HCT116 (cell line): ENCODE measurements at places on chromosomes 1 and 21.

DNA sequence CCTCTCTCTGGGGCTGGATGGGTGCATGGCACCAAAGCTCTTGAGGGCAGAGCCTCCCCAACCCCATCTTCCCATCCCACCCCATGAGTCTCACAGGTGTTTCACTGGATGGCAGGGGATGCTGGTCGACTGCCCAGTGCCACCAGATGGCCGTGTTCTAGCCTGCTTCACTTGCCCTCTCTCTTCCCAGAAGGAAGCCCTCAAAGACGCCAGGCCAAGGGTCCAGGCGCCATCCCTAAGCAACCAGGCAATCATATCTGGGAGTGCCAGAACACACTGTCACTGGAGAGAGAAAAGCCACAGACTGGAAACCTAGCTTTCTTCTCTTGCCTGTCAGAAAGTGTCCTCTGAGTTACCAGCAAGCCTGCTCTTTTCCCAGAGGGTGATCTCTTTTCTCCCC is 26.7 kb downstream of the PIGM start:
- no peak for DNase-seq

DNA sequence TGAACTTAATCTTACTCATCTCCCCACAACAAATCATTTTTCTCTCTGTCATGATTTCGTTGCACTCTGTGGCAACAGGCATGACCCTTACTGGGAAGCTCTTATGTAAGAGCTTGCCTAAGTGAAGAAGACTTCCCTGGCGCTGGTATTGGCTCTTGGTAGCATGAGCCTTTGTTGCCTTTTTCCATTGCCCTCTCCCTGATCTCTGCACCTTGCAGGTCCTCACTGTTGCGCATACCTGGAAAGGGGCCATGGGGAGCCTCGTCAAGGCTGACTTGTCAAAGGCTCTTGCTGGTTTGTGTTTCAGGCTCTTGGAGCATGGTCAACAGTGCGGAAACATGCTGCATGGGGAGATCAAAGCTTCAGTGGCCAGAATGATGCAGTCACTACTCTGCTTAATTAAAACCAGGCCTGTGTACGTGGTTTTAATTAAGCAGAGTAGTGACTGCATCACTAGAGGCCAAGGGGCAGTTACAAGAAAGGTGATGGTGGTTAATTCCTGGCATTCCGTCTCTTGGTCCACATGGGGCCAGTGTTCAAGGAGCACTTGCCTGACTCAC is 141.3 kb downstream of the SPATA46 start:
- DNase-seq = no peak

GRCh38 chr1:19605967-19606366 is 38.1 kb upstream of the NBL1 start:
- no peak for DNase-seq

DNA sequence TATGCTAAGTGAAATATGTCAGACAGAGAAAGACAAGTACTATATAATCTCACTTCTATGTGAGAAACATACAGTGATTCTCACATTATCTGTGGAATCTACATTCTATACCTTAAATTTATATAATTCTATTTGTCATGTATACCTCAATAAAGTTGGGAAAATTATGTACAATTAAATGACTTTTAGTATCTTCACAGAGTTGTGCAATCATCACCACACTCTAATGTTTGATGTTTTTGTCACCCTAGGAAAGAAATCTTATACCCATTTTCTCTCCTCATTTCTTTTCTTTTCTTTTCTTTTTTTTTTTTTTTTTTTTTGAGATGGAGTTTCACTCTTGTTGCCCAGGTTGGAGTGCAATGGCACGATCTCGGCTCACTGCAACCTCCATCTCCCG is 37.0 kb upstream of the TINAGL1 start:
- no peak for DNase-seq

DNA sequence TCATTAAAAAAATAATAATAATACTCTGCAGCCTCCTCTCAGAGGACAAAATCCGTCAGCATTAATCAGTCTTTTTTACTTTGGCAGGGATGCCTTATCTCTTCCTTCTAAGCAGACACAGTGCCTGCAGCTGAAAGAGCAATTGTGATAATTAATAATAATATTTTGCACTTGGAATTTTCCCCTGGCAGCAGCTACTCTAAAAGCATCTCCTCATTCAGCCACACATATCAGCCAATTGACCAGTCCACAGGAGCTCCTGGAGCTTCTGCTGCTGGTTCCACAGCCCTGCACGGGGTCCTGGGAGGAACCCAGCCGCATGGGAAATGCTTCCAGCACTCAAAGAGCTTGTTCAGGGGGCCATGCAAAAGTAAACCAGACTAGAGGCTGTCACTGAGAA is 31.0 kb upstream of the VWA5B1 start:
- DNase-seq = no peak
